ENCODE measurements at places on chromosomes 5 and 9.

DNA sequence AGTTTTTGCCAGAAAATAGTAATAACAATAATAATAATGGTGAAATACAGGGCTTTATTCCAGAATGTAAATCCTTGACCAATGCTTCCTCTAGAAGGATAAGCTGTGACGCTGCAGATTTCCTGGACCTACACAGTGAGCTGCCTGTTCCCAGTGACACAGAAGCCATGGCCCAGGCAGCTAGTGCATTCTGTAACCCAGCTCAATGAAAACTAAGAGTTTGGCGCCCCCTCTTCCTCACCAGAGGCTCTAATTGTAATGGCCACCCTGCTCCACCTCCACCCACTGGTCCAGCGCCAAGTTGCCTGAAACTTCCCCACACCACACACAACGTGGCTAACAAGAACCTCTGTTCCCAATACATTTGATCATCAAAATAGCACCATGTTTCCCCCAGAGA, 248.1 kb downstream of the CETN3 start:
- DNase-seq = no peak

DNA sequence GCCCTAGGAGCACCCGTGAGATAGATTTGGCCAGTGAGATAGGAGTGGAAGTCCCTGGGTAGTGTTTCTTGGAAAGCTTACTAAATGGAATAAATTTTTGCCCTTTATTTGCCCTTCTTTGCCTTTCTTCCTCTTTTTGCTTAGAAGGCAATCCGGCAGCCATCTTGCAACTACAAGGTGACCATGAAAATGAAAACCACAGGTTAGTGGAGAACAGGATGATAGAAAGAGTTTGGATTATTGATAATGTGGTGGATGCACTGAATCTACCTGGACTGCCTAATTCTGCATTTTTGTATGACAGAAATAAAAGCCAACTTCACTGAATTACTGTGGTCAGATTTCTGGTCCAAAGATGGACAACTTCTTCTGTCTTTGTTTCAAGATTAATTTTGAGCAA, 33.2 kb downstream of the TARS1 start:
- DNase-seq = no peak

GRCh38 chr5:161804263-161804662, 43.7 kb upstream of the GABRA1 start:
- DNase-seq = no peak

GRCh38 chr5:9610364-9610763, 19.8 kb downstream of the TAS2R1 start:
- DNase-seq = no peak

DNA sequence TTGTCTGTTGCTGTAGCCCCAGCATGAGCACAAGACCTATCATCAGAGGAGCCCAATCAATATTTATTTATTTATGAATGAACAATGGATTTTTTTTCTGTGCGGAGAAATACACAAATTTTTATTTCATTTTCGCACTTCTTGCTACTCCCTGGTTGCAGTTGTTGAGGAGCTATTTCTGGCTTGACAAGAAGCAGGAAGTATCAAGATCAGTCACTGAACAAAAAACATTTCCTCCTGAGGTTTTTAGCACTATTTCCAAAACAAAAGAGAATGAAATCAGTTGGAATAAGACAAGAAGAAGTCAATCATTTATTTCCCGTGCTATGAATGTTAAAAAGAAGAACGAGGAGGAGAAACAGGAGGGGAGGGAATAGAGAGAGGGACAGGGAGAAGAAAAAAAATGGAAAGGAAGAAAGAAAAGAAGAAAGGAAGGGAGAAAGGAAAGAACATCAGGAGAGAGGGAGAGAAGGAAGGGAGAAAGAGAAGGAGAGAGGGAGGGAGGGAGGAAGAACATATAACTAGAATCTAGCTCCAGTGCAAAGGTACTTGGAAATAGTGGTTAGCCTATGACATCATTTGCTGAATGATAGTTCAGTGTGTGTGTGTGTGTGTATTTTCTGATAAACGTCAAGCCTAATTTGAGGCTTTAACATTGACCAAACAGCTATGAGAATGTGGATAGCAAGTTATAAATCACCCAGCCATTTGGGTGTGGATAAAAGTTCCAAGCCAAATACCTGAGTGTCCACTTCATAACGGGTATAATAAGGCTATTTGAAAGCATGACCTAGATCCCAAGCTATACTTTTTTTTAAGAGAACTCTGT, 586.0 kb downstream of the EBF1 start:
- DNase-seq = no peak

GRCh38 chr9:116555119-116555518, 132.0 kb upstream of the TRIM32 start:
- DNase-seq = no peak

DNA sequence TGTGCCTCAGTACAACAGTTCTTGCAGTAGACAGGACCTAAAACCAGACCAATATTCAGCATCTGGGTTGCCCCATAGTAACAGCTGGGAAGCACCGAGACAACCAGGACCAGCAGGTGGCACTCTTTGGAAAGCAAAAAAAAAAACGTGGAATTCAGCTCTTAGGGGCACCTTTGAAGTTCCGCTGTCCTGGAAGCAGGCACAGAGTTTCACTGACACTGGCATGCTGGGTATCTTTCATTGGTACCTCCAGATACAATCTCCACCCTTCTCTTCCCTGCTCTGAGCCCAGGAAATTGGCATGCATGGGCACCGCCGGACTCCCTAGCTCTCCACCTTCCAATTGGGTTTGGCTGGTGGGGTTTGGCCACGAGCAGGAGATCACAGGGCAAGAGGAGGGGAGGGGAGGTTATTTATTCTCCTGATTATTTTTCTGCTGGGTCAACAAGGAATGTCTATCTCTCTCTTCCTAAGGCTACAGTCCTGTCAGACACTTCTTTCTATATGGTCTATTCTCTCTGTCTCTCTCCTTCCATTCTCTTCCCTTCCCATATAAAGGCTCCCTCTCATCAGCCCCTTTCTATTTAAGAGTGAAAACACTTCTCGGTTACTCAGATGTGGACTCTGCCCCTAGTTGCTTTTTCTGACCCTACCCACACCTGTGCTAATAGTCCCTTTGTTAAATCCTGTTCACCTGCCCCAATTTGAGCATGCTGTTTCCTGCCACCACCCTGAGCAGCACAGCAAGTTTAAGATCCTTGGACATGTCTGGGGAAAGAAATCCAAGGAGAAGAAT, 1.9 kb upstream of the IDNK start:
- DNase-seq = no peak

GRCh38 chr5:121640298-121640697, 211.4 kb upstream of the FTMT start:
- no peak for DNase-seq

DNA sequence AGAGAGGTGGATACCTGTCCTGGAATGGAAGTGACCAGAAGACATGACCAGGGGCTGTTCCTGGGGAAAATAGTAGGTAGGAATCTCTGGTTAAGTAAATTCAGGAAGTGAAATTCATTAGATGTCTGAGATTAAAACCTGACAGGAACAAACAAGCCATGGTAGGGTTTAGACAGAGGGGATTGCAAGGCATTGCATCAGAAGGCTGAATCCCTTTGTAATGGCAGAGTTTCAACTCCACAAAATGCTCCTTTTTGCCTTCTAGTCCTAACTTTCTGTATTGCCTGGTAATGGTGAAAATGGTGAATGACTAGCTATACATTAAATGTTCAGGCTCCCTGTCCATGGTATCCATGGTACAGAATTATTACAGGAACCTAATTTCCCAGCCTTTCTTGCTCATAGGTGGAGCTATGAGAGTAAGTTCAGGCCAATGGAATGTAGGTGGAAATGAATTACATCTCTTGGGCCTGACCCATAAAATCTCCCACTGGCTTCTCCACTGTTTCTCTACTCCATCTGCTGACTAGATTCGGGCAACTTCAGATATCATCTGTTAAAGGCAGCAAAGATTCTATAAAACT, 113.4 kb upstream of the CNTLN start:
- DNase-seq = no peak

DNA sequence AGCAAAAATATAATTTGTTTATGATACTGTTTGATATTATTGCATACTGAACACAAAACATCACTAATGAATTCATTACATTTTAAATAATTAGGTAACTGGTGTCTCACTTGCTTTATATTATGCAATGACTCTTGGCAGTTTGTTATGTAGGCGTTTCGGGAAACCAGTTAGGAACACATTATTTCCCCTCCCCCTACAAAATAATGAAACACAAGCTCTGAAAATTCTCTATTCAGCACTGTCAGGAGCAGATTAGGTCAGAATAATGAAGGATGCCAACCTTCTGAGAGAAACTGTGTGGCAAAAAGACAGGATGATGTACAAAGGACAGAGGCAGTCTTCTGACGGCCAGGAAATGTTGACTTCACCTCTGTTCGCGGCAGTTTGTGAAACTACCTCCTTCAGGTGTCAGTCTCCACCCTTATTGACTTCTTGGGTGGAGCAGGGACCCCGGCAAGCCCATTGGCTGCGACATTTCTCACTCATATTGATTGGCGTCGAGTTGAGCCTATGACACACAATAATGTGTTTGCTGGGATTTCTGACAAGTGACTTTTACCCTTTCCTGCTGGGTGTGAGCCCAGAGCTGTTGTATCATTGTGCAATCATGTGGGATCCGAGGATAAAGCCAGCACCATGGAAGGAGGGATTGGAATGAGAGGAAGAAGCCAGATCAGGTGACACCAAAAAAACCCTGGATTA, 33.9 kb downstream of the SH3PXD2B start:
- no peak for DNase-seq

DNA sequence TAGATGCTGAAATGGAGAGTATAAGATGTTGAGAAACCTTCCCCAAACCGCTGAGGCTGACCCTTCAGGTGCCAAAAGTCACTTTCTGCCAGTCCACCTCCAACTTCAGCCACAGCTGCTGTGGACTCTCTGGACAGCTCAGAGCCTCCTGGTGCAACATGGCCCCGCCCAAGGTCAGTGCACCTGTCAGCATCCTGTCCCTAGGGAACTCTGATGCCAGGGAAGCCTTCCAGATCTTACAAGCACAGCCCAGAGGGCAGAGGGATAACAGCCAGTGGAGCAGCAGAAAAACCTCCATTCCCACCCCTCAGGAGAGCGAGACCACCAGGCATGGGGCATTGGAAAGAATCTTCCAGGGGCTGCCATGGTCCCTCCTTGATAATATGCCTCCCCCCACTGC, 10.5 kb upstream of the PTGES2 start:
- DNase-seq = no peak

GRCh38 chr5:1899201-1899600, 16.5 kb upstream of the IRX4 start:
- DNase-seq = no peak

GRCh38 chr9:2559192-2560152, 62.1 kb upstream of the VLDLR start:
- no peak for DNase-seq

GRCh38 chr9:77018058-77018968, 1.1 kb upstream of the FOXB2 start:
- no peak for DNase-seq

DNA sequence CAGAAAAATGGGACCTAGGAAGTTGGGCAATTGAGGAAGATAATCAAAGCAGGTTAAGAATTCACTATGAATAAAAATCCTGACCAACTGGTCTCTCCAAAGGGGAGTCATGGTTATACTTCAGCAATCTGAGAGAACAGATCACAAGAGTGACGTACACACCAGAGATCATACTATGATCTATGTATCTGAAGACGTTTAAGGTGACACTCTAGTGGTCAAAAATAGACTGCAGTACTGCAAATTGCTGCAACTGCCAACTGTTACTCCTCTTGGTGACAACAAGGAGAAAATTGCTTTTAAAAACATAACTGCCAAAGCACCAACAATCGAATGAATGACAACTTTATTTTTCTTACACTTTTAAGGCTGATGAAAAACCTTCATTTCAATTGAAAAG, 4.9 kb downstream of the AK6 start:
- no peak for DNase-seq

Data from stimulated activated CD4-positive, alpha-beta T cell treated with anti-CD3 and anti-CD28 coated beads, Interleukin-12 subunit alpha, Interleukin-12 subunit beta, amount 100 ng/mL, for 24 hours (primary cell).